ENCODE measurements at places on chromosomes 1 and 21. TPM values are rescaled to one million over a fixed set of nuclear protein-coding genes. Genes with fewer than 3 reads are reported as not detected.
A peak's percentile ranks its signal among the peaks of the same experiment; 100 is the strongest.

GRCh38 chr1:59477286-59477685 is 180.4 kb downstream of the FGGY start:
- no peaks in the 10 kb centered on the region for H3K36me3 ChIP-seq

GRCh38 chr1:19329188-19329587 is 17.1 kb downstream of the SLC66A1 start:
- H3K36me3 ChIP-seq, result peaks cover 2% of the 10 kb centered on the region
- DNase-seq, result no peak
- no peaks in the 10 kb centered on the region for H3K4me1 ChIP-seq
- H3K27ac ChIP-seq, result no peak overlapping the region

DNA sequence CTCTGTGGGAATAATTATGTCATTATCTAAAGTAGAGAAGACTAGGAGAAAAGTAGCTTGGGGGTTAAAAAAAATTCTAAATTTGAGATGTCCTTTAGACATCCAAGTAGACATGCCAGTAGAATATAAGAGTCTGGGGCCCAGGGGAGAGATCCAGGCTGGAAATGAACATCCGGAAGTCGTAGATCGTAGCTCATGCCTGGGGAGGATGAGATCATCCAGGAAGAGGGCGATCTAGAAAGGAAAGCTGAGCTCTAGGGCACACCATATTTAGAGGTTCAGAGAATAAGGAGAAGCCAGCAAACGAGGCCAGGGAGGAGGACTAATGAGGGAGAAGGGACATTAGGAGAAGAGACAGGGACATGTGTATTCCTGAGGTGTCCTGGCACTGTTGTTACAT is 12.2 kb downstream of the NGF start:
- DNase-seq, result no peak
- H3K27me3 ChIP-seq, result peaks cover 8% of the 10 kb centered on the region
- no peaks in the 10 kb centered on the region for H3K36me3 ChIP-seq
- H3K4me1 ChIP-seq, result no peaks in the 10 kb centered on the region

The ADGRL4 gene
- not detected for total RNA-seq

DNA sequence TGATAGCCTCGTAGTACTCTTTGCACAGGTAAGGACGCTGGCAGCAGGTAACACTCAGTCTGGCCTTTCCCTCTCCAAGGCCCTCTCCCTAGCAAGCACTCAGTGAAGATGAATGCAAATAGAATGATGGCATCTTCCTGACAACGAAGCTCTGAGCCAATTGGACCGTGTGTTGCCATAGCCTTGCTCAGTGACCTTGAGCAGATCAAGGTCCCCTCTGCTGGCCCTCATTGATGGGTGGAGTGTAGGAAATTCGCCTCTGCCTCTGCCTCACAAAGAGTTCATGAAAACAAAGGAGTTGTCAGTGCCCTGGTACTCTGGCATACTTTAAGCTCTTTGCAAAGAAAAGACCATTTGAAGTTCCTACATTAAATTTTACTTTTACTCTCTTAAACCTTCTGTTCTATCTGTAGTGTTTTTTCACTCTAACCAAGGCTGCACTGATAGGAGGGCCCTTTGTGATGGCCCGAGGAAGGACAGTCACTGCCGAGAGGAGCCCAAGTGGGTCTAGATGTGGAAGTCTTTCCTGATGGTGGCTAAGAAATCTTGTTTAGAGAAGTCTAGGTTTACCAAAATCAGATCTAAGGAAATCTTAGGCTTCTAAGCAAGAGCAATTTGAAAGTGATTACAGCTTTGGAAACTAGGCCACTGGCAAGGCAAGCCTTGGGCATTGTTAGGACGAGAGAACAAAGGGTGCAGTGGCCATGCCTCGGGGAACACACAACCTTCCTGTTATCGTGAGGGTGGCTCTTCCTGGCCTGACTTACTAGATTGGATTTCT is 38.2 kb downstream of the SMYD2 start:
- H3K36me3 ChIP-seq, result no peaks in the 10 kb centered on the region
- H3K4me1 ChIP-seq, result peaks cover 3% of the 10 kb centered on the region
- no peak for DNase-seq
- no peaks in the 10 kb centered on the region for H3K27me3 ChIP-seq
- no peak overlapping the region for H3K27ac ChIP-seq

The ACTRT2 gene
- not detected for total RNA-seq

The POU3F1 gene
- total RNA-seq, result 0.31 TPM

The LRRC7 gene
- 1.5 TPM for total RNA-seq

The LY9 gene
- total RNA-seq, result 156 TPM

DNA sequence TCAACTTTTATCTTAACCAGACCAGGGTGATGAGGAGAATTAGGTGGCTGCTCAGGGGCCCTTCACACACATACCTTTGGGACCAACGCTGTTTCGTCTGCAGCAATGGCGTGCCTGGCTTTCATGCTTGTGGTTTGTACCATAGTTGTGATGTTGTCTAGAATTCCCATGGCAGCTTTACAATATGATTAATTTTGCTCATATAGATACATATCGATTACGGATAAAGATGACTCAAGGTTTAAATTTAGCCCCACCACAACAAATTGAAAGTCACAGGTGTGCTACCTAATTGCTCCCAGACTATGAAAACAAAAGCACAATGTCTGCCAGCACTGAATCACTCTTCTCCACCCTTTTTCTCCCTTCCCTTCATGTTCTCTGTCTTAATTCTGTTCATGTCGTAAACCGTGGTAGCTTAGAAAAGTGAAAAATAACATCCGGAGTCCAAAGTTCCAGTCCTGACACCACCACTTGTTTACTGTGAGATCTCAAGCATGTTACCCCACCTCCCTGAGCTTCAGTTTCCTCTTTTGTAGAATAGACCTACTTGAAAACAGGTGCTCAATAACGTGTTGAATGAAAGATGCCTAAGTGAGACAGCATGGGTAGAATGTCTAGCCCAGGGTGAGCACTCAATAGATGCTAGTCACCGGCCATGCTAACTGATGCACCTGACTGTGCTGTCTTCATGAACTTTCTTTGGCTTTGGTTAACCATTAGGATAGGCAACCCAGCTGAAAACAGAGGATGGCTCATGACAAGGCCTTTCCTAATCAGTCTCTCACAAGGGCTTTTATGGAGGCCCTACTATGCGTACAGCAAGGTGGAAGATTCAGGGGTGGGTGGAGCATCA is 22.1 kb upstream of the JUN start:
- peaks cover 16% of the 10 kb centered on the region for H3K4me1 ChIP-seq
- H3K36me3 ChIP-seq, result peaks cover 13% of the 10 kb centered on the region

DNA sequence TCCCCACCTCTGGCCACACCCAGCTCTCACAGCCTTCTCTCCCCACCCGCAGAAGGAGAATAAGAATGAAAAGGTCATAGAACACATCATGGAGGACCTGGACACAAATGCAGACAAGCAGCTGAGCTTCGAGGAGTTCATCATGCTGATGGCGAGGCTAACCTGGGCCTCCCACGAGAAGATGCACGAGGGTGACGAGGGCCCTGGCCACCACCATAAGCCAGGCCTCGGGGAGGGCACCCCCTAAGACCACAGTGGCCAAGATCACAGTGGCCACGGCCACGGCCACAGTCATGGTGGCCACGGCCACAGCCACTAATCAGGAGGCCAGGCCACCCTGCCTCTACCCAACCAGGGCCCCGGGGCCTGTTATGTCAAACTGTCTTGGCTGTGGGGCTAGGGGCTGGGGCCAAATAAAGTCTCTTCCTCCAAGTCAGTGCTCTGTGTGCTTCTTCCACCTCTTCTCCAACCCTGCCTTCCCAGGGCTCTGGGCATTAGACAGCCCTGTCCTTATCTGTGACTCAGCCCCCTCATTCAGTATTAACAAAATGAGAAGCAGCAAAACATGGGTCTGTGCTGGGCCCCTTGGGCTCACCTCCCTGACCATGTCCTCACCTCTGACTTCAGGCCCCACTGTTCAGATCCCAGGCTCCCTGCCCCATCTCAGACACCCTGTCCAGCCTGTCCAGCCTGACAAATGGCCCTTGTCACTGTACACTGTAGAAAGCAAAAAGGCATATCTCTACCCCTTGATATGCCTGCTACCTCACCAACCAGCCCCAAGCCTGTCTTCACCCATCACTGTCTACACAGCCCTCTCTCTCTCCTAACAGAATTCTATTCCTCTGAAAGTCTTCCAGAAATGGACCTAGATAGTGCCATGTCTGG is 3.2 kb downstream of the S100A9 start:
- H3K27ac ChIP-seq, result no peak overlapping the region
- H3K4me3 ChIP-seq, result no peak overlapping the region
- H3K27me3 ChIP-seq, result no peaks in the 10 kb centered on the region
- H3K36me3 ChIP-seq, result no peaks in the 10 kb centered on the region
- DNase-seq, result no peak
- H3K4me1 ChIP-seq, result peaks cover 13% of the 10 kb centered on the region

DNA sequence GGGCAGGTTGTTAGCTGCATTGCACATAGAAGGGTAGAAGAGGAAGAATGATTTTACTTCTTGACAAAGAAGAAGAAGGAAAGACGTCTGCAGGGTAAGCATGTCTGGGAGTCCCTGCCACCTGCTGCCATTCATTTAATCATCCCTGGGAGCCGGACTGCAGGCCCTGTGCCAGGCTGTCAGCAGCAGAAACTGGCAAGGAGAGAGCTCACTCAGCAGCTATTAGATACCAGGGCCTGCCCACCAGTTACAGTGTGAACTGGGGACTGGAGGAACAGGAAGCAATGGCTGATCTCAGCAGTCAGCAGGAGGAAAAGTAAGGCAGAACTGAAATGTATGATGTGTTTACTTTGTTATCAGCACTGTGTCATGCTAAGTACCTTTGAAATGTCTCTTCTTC is 75.7 kb upstream of the C1orf87 start:
- no peak overlapping the region for H3K4me3 ChIP-seq
- H3K36me3 ChIP-seq, result no peaks in the 10 kb centered on the region
- peaks cover 6% of the 10 kb centered on the region for H3K27me3 ChIP-seq
- DNase-seq, result no peak
- H3K27ac ChIP-seq, result no peak overlapping the region
- H3K4me1 ChIP-seq, result no peaks in the 10 kb centered on the region

The LCE3D gene
- total RNA-seq, result not detected

The ZNF593OS gene
- total RNA-seq, result not detected

DNA sequence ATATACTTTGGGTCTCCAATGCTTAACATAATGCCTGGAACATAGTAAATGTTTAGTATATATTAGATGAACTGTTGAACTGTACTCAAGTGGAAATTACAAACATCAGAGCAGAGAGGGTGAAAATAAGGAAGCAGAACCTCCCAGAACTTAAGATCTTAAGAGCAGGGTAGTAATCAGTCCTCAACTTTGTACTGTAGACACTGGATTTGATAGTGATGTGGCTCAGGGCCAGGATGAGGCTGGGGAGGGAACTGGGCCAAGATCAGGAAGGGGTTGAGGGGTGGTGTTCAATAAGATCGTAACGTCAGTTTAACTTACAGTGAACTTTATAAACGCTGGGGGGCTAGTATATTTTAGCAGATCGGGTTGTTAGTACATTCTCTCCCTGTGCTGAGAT is 15.4 kb downstream of the MPZL1 start:
- peaks cover 2% of the 10 kb centered on the region for H3K4me1 ChIP-seq
- H3K27me3 ChIP-seq, result no peaks in the 10 kb centered on the region
- H3K4me3 ChIP-seq, result no peak overlapping the region
- DNase-seq, result no peak

The LCE2A gene
- total RNA-seq, result not detected

DNA sequence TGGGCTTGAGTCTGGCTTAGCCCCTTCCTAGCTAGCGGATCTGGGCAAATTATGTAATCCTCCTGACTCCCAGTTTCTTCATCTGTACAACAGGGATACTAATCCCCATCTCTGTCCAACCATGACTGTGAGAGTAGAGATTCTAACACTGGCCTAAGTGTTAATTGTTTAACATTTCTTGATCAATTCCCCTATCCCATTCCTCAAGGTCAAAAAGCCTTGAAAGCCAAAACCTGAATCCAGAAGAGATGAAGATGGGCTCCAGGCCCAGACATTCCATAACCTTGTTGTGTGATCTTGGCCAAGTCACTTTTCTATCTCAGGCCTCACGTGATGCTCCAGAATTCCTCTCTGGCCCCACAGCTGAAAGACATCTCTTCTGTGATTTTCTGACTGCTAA is 18.8 kb upstream of the PHLDA3 start:
- H3K36me3 ChIP-seq, result no peaks in the 10 kb centered on the region
- no peak overlapping the region for H3K4me3 ChIP-seq
- no peak for DNase-seq
- H3K4me1 ChIP-seq, result peaks cover 2% of the 10 kb centered on the region

- no peak for DNase-seq
- no peak overlapping the region for H3K4me3 ChIP-seq
- no peaks in the 10 kb centered on the region for H3K27me3 ChIP-seq
- H3K4me1 ChIP-seq, result no peaks in the 10 kb centered on the region
- H3K36me3 ChIP-seq, result no peaks in the 10 kb centered on the region
Measured at GRCh38 chr1:10664251-10664650, 132.2 kb downstream of the CASZ1 start.

- H3K4me1 ChIP-seq, result no peaks in the 10 kb centered on the region
- no peak overlapping the region for H3K4me3 ChIP-seq
- no peaks in the 10 kb centered on the region for H3K36me3 ChIP-seq
- peaks cover 6% of the 10 kb centered on the region for H3K27me3 ChIP-seq
- no peak overlapping the region for H3K27ac ChIP-seq
Measured at GRCh38 chr21:28235169-28235895, 757.3 kb downstream of the LTN1 start.

The DCDC2B gene
- total RNA-seq, result not detected

The HES5 gene
- 0.30 TPM for total RNA-seq

The C1orf232 gene
- total RNA-seq, result not detected

- DNase-seq, result no peak
- H3K27ac ChIP-seq, result no peak overlapping the region
- no peak overlapping the region for H3K4me3 ChIP-seq
- H3K4me1 ChIP-seq, result peaks cover 6% of the 10 kb centered on the region
- H3K27me3 ChIP-seq, result peaks cover 18% of the 10 kb centered on the region
- H3K36me3 ChIP-seq, result no peaks in the 10 kb centered on the region
Measured at GRCh38 chr1:37755290-37755689, 9.6 kb downstream of the EPHA10 start.

DNA sequence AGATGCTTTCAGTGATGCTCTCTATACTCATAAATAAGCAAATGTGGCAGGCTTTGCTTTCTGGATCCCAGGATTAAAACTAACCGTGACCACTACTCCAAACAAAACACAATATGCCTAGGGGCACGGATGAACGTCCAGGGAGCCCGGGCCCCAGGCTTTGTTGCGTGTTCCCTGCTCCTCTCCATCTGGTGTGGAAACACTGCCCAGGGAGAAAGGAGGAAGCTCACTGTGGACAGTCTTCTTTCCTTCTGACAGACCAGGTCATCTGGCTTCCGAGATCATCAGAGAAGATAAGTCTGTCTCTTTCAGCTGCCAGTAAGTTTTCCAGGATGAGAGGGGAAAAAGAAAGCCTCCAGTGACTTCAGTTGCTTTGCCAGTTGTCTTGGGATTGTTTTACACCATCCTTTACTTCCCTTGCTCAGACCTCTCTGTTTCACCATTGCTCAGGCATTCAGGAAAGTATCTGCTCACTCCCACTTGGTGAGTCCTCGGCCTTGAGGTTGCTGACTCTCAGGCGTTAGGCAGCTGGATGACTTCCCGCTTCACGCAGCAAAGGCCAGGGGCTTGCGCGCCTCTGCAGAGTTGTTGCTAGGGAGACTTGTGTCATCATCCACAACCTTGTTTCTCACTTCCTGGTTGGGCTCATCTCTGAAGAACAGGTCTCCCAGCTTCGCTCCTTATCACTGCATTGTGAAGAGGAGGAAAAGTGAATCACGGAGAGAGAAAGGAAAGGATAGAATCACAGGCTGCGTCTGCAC is 20.6 kb upstream of the PGD start:
- H3K36me3 ChIP-seq, result peaks cover 13% of the 10 kb centered on the region
- H3K4me3 ChIP-seq, result no peak overlapping the region
- no peaks in the 10 kb centered on the region for H3K4me1 ChIP-seq
- DNase-seq, result no peak
- H3K27me3 ChIP-seq, result no peaks in the 10 kb centered on the region
- peak overlapping the region; percentile 50 for H3K27ac ChIP-seq

The FCRL6 gene
- total RNA-seq, result 2.1 TPM

GRCh38 chr1:71044833-71045232 is 2.8 kb downstream of the PTGER3 start:
- no peak overlapping the region for H3K4me3 ChIP-seq
- no peaks in the 10 kb centered on the region for H3K36me3 ChIP-seq
- peaks cover 35% of the 10 kb centered on the region for H3K27me3 ChIP-seq
- H3K4me1 ChIP-seq, result peaks cover 5% of the 10 kb centered on the region
- DNase-seq, result no peak

All from naive thymus-derived CD8-positive, alpha-beta T cell (primary cell).